Activated CD4-positive, alpha-beta T cell treated with anti-CD3 and anti-CD28 coated beads for 4 hours (primary cell): ENCODE measurements at places on chromosomes 5 and 9.
A peak's percentile ranks its signal among the peaks of the same experiment; 100 is the strongest.

GRCh38 chr5:59380350-59380951 lies 513.1 kb downstream of the PDE4D start:
- DNase-seq = no peak

DNA sequence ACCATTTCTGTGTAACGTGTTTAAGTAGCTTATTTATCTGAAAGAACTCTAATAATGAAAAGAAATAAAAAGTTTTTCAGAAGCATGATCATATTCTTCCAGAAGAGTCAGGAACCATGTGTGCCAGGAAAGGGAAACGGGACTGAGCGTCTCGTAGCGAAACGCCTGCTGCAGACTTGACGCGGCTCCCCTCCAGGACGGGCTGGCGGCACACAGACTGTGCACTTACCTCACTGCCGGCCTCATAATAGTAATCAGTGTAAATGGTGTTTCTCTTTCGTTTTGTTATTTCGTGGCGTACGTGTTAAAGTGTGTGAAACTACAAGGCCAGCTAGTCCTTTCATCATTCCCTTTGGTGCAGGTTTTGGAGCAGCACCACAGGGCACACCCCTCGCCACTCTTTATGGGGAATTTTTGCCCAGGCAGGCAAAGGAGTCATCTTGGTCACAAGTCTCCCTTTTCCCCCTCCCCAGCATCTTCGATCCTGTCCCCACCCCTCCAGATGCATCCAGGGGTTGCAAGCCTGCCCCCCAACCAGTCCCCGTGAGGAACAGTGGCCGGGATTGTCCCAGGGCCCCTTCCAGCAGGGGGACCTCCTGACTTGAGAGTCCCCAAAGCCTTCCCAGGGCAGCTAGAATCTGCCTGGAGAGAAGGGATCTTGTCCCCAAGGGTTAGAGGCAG lies 233.1 kb downstream of the FANCC start:
- DNase-seq = no peak

GRCh38 chr5:36985387-36985786 lies 108.8 kb downstream of the NIPBL start:
- DNase-seq = no peak

DNA sequence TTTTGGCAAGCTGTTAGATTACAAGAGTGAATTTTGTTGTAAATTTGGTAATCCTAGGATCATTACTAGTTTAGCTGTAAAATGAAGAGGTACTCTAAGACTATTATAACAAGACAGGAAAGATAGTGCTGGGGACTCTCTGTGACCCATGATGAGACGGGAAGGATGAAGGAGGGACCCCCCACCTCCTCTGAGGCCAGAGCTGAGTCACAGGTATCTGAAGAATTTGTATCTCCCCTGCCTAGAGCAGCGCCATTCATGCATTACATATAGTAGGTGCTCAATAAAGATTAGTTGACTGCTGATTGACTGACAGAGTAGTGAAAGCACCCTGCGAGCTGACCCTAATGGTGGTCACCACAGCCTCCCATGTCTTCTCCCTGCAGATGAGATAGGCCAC lies 202.8 kb downstream of the SNX18 start:
- no peak for DNase-seq

DNA sequence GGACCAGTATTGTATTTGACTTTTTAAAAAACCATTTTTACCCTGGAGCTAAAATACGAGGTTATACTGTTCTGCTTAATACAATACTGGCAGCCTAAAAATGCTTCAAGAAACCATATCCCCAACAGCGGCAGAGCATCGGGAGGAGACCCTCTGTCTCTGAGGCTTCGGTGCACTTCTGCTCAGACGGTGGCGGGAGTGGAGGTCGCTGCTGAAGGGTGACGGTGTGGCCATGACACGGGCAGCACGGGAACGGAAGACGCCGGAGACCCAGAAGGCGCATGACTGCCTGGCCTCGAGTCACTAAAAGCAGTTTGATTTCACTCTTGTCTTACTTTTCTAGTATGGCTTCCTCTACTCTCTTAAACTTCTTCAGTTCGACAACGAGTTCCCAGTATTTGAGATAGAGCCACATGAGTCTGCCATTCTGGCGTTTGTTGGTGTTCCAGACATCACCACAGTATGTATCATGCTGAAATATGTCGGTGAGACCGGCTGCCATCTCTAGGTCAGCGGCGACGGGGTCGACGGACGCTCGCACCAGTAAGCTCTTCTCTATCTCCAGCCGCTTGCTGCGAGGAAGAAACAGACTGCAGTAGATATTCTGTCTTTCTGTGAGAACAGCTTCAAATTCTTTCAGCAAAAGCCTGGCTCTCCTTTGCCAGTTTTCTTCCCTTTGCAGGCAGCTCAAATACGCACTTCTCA lies 12.8 kb downstream of the CCDC127 start:
- DNase-seq = no peak

DNA sequence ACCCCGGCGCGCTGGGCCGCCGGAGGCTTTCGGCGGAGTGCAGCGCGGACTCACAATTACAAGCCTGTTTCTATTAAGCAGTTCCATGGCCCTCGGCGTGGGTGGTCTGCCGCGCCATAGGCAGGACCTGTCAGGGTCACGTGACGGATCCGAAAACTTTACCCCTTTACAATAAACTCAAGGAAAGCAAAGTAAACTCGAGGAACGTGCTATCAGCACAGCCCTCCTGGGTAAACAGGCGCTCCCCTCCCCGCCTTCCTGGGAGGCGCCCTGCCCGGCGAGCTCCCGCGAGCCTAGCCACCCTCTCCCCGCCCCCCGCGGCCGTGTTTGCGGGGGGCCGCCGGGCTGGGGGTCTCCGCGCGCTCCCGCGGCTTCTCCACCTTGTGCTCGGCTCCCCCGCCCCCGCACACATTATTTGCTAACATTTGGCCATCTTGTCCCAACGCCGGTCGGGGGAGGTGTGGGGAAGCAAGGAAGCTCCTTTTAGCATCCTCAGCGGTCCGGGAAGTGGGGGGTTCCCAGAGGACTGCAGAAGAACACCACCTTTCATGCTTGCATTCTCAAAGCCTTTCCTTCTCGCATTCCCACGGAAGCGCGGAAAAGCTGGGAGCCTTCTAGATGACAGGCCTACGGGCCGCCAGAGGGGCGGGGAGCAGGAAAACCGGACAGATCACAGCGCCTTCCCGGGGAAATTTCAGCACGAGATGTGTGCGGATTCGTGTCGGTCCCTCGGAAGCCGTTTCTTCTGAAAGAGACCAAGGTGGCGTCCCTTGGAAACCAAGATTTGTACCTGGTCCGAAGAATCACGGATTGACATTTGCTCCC lies at the start of gene PTCH1:
TSS of gene PTCH1 (minus strand) at position 238 of the 825 bp plus-strand sequence.
- DNase-seq = peak; percentile 50

- no peak for DNase-seq
These were observed 34.5 kb upstream of the SAP30L start for GRCh38 chr5:154411338-154411737.

GRCh38 chr5:160555581-160555970 lies 133.9 kb downstream of the PTTG1 start:
- no peak for DNase-seq

DNA sequence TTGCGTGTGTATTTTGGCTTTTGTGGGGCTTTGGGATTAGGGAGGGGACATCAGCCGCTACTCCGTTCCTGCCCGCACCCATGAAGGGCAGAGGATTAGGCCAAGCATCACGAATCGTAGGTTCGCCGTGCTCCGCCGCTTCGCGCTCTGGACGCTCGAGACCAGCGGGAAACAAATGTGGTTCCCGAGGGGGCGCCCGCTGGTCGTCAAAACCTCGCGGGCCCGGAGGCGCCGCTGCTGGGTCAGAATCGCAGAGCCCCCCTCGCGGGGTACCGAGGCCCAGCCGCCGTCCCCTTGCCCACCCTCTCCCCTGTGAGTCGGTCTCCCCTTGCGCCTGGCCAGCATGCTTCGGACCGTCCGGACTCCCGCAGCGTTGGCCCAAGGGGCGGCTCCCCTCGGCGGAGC lies 2.3 kb upstream of the PAX5 start:
- no peak for DNase-seq

- DNase-seq = peak; percentile 32
These were observed 25.1 kb upstream of the CD180 start for GRCh38 chr5:67221487-67222242.

- no peak for DNase-seq
These were observed 35.6 kb upstream of the NSMF start for GRCh38 chr9:137494550-137495351.

- DNase-seq = no peak
These were observed 113.0 kb downstream of the SLF1 start for GRCh38 chr5:94731471-94731870.

GRCh38 chr9:133826289-133827085 lies 88.3 kb upstream of the SARDH start:
- no peak for DNase-seq

- DNase-seq = no peak
These were observed 1.5 kb downstream of the JAKMIP2 start for GRCh38 chr5:147780924-147781573.

DNA sequence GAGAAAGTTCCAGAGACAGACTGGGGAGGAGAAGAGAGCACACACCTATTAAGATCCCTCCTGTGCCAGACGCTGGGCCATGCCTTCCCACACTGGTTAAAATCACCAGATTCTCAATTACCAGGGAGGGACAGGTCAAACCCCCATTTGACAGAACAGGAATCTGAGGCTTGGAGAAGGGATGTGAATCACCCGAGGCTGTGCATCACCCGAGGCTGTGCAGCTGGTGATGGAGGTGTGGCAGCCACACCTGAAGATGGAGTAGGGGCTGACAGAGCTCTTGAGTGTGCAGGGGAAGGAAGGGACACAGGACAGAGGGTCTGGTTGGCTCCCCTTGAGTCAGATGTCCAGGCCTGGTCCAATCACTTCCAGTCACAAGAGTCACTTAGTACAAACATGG lies 70.6 kb downstream of the LMX1B start:
- no peak for DNase-seq

- DNase-seq = no peak
These were observed 35.0 kb downstream of the RANBP17 start for GRCh38 chr5:170896779-170897178.

DNA sequence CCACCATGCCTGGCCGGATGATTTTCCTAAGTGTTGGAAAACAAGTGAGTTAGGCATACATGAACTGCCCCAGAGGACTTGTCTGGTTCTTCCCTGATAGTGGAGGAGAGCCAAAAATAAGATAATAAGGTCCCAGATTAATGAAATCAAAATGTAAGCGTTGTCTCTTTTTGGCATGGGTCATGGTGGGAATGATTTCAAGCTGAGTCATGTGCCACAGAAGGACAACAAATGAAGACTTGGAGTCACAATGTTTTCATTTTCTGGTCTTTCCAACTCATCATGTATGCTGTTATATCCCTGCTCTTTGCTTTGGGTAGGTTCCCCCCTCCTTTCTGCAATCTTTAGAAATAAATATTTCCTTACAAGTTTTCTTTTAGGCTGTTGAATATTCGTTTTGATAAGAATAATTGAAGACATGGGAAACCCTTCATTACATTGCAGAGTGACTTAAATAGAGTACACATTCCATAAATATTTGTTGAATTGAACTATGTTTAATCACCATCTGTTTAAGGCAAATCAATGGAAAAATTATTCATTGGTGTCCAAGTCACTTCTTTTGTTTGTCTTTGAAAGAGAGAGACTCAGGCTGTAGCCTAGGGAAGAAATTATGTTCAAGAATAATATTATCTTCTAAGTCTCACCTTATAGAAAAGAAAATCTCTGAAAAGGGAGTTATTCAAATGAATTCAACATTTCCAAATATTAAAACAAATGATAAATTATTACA lies 196.3 kb downstream of the CSNK1G3 start:
- DNase-seq = no peak

DNA sequence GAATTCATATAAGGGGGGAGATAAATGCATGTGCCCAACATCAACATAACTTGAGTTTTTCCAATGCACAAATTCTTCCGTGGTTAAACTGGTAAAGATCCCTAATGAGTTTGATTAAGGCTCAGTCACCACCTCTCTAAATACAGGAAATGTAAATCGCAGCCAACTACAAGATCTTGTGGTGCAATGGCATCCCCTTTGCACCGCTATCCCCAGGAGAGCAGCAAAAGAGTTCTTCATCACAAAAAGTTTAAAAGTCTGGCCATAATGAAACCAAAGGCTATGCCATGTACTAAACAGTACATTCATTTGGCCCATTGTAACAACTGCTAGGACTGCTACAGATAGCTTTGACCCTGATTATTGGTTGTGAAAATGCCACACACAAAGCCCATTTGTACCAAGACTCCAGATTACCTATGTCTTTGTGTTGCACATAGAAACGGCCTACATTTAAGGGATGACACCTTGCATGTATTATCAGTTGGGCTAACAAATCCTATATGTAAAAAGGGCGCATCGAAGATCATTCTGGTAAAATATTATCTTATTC lies 44.5 kb downstream of the ZNF608 start:
- no peak for DNase-seq

DNA sequence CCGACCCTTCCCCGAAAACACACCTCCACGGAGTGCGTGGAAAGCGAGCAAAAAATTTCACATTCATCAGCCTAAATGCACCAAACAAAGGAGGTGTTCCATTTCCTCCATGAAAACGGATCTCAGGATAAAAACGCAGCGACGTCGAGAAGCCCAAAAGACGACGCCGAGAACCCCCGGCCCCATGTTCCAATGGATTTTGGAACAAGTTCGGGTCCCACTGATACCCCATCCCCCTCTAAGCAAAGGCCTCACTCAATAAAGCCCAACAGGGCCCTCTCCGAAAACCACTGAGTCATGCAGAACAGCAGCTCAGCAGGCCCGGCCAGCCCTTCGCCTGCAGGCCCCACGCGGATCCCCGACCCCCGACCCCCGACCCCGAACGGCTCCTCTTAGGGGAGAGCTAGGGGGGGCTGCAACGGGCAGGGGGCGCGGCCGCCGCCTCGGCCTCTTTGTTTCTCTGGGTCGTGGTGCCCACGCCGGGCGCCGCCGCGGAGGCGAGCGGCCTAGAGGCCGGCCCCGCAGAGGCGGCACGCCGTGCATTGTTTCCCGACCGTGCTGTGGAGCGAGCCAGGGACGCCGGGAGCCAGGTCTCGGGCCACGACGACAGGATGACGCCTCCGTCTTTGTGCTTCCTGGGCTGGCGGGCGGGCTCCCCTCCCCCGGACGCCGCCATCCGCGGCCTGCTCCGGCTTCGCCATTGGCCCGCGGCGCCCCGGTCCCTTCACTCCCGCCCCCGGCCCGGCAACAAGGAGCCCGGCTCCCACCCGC lies 915 bp downstream of the ZFAND5 start:
- DNase-seq = peak; percentile 66

- DNase-seq = no peak
These were observed 497.6 kb downstream of the RASEF start for GRCh38 chr9:82565188-82565969.

- DNase-seq = no peak
These were observed 9.1 kb upstream of the ANKH start for GRCh38 chr5:14880688-14881087.
